SJSA1 (cell line): ENCODE measurements at places on chromosomes 16 and 17. TPM values are rescaled to one million over a fixed set of nuclear protein-coding genes. Genes with fewer than 3 reads are reported as not detected.

DNA sequence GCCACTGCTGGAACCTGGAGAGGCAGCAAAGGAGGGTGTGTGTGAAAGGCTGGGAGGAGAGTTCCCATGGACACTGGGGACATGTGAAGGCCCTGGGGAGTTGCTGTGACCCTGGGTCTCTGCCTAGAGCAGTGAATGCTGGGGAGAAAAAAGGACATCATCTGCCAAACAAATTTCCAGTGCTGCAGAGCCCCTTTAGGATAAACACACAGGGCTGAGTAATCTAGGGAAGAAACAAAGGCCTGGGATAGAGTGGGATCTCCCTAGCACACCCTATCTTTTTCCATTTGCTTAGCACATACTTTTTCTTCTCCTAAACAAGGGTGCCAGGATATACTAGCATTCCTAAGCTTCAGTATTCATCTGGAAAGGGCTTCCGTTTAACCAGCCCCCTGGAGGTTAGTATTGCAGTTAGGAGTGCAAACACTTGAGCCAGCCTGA lies 3.3 kb upstream of the HIGD1B start:
- peak overlapping the region; percentile 73 for H3K27ac ChIP-seq
- H3K27me3 ChIP-seq, result no peaks in the 10 kb centered on the region
- DNase-seq, result peak; percentile 90
- H3K36me3 ChIP-seq, result peaks cover 3% of the 10 kb centered on the region; the same call in 1 of the 2 replicates

DNA sequence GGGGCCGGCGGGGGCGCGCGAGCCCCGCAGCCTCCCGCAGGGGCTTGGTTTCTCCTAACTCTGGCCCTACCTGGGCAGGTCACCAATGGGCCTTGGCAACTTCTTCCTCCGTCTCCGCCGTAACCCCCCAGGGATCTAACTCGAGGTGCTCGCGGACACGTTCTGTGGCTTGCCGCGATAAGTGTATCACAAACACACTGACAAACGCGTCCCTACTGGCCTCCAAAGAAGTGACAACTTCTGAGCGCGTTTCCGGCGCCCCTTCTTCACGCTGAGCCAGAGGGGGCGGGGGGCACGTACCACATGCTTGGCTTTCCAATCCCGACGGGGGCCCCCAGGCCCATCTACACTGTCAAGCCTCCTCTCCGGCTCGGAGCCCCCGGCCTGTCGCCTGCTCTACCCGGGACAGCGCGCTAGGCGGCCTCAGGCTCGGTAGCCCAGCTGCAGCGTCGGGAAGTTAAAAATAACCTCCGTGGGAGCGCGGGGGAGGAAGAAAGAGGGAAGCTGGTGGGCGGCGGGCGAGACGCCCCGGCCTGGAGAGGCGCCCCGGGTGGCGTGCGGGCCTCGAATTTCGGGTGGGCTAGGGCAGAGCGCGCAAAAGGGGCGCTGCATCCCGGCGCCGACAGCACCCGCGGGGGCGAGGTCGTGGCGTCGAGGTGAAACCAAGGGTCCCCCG lies 725 bp upstream of the SPHK1 start:
- H3K4me3 ChIP-seq, result peak overlapping the region; percentile 90
- peak overlapping the region; percentile 93 for H3K27ac ChIP-seq
- peaks cover 71% of the 10 kb centered on the region for H3K4me1 ChIP-seq
- peaks cover 55% of the 10 kb centered on the region for H3K36me3 ChIP-seq

DNA sequence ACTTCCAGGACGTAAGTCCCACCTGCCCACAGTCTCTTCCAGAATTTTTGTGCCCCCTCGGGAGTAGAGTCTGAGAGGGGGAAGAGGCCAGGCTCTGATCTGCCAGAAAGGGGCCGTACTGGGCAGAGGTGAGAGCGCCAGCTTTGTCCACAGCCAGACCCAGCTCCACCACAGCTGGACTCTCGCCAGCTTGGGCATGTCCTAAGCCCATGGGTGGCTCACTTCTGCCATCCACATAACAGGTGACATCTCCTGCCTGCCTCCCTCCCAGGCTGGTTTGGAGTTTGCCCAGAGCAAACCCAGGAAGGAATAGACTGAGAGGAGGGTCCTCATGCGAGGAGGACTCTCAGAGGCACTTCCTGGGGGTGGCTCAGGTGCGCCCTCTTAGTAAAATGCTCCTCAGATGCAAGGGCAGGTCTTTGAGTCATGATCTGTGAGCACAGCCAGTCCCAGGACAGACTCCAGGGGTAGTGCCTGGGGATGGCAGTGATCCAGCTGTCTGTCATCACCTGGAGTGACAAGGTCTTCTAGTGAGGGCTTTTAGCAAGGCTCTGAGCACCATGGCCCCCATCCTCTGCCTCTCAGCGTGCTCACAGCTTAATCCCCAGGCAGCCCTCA lies 89.2 kb downstream of the AMFR start:
- no peak overlapping the region for H3K27ac ChIP-seq
- H3K4me3 ChIP-seq, result no peak overlapping the region
- no peak for DNase-seq
- peaks cover 4% of the 10 kb centered on the region; the same call in 1 of the 2 replicates for H3K36me3 ChIP-seq
- no peaks in the 10 kb centered on the region for H3K27me3 ChIP-seq
- no peaks in the 10 kb centered on the region for H3K4me1 ChIP-seq

DNA sequence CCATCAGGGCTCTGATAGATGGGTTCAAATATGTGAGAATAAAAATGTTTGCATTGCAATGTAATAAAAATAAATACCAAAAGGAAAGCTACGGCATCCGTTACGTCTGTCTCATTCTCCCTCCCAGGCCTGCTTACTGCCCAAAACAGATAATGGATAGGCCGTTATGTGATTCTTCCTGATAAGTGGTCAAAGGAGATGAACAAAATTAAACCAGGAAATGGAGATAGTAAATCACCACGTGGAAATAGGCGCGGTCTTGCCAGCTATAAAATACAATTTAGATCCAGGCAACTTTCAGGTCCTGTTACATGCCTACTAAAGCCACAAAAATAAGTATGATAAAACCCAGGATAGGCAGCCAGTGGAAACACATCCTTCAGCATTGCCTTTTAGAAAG lies 49.5 kb upstream of the CCL1 start:
- no peaks in the 10 kb centered on the region for H3K36me3 ChIP-seq
- no peaks in the 10 kb centered on the region for H3K4me1 ChIP-seq
- H3K27ac ChIP-seq, result no peak overlapping the region

DNA sequence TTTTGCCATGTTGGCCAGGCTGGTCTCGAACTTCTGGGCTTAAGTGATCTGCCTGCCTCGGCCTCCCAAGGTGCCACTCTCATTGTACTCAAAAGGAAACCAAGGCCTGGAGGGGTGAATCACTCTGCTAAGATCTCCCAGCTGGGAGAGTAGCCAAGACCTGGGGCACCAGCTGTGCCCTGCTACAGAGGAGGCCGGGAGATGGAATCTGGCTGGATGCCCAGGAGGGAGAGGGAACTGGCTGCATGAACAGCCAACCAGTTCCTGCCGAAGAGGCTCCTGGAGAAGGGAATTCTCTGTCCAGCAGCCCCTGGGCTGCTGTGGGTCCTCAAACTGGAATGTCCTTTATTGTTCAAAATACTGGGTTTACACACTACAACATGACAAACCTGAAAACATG lies 238.7 kb upstream of the CIBAR2 start:
- peaks cover 9% of the 10 kb centered on the region; the same call in 1 of the 2 replicates for H3K36me3 ChIP-seq
- peak; percentile 94 for DNase-seq
- H3K4me1 ChIP-seq, result peaks cover 50% of the 10 kb centered on the region
- no peak overlapping the region for H3K4me3 ChIP-seq
- peak overlapping the region; percentile 28; the same call in 1 of the 2 replicates for H3K27ac ChIP-seq

The MRPL10 gene
- 27.3 and 54.7 TPM in 2 replicates for total RNA-seq
